ENCODE measurements at places on chromosomes 3 and 15.

DNA sequence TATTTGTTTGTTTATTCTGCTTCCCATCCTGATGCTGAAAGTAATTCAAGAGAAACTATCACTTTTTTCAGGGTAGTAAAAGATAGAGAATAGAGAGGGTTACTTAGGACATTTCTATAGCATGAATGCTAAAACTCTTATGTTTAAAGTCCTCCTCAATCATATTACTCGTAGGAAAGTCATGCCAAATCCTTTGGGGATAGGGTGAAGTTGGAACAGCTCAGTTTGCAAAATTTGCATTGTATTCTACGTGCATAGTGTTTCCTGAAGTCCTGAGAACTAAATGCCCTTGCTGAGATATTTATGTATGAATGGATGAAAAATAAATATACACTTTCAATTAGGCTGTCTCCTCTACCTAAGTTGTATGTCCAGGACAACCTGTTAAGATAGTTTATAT, 14.6 kb downstream of the PLSCR5 start:
- no peak for DNase-seq

DNA sequence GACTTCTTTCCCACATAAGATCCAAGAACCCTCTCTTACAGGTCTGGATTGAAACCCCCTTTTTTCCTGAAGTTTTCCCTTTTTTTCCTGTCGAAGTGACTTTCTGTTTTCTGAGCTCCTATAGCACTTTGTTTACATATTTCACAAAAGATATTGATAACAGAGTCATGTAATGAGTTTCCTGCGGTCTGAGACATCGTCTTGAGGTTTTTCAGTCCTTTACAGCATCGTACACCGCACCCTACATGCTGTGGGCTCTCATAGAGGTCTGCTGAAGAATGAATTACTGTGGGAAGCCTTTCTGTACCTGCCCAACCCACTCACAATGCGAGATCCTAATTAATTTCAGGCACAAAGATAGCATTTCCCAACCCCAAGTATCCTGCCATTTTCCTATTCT, 53.1 kb downstream of the MCF2L2 start:
- no peak for DNase-seq

GRCh38 chr3:146550743-146551510, 6.5 kb upstream of the PLSCR1 start:
- DNase-seq = no peak

DNA sequence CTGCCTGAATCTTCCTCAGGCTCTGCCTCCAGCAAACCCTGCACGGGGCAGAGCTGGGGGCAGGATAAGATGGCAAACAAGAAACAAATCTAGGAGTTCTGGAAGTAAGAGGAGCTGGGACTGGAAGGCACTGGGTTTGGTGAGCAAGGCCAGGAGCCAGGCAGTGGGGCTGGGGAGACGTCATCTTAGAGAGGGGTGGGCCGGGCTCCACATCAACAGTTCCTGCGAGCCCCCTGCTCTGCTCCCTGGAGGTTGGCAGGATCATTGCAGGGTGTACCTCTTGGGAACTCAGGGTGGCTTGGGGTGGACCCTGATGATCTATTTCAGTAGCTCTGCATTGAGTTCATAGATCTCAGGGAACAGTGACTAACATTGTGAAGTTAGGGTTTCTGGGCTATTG, 87.3 kb upstream of the PRR23E start:
- DNase-seq = no peak

DNA sequence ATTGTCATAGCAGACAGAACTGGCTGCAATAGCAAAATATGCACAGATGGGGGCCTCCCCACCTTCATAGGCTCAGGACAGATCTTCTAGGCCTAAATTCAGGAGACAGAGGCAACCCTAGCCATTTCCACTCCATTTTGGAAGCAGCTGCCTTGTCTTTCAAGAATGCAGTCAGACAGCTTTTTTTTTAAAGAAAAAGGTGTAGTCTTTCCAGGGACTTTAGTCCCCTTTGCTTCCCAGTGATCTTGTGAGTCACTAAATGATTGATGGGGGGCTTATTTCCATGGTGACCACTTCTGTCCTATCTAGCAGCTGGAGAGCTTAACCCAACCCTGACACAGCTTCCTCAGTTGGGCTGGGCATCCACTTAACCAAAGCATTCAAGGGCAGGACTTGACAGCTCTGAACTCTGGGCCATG, 165.9 kb downstream of the TPRG1 start:
- no peak for DNase-seq

DNA sequence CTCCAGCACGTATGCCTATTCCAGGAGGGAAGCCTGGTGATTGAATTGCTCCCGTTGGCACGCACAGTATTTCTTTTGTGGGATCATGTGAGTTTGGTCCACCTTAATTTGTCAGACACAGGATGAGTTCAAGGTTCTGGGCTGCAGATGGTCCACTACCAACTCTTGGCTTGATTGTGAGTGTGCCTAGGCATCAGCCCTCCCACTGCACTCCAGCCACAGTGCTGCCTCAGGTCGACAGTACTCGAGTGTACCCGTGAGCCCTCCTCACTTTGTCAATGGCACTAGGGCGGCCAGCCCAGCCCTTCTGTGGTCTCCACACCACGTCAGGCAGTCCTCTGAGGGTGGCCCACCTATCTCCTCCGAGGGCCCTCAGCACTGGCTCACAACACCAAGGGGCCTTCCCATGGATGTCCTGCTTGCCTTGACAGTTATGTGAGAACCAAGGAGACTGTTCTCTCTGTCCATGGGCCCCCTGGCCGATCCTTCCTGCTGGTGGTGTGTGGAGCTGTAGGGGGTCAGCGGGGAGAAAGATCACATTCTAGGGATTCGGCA, 30.2 kb downstream of the CHRD start:
- DNase-seq = no peak

DNA sequence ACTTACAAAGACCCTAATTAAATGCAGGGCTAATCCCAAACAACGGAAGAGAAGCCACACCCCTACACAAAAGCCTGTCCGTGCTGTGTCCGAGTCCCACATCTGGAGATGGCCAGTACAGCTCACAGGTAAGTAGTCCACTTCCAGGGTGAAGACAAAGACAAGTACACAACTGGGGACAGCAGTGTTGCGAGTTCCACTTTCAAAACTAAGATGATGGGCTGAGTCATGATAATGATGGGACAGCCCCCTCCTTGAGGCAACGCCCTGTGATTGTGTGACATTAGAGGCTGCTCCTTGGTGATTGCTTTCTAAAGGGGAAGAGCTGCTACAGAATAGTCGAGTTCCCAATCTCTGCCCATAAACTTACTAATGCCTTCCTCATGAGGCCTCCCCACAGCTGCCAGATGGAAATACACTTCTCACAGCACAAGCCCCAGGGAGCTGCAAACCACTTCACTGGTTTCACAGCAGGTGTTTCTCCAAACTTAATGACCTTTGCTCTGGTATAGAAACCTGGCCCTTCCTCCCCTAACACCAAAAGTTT, 27.6 kb downstream of the RFT1 start:
- no peak for DNase-seq

GRCh38 chr3:183265834-183266417, 12.9 kb downstream of the B3GNT5 start:
- DNase-seq = no peak

DNA sequence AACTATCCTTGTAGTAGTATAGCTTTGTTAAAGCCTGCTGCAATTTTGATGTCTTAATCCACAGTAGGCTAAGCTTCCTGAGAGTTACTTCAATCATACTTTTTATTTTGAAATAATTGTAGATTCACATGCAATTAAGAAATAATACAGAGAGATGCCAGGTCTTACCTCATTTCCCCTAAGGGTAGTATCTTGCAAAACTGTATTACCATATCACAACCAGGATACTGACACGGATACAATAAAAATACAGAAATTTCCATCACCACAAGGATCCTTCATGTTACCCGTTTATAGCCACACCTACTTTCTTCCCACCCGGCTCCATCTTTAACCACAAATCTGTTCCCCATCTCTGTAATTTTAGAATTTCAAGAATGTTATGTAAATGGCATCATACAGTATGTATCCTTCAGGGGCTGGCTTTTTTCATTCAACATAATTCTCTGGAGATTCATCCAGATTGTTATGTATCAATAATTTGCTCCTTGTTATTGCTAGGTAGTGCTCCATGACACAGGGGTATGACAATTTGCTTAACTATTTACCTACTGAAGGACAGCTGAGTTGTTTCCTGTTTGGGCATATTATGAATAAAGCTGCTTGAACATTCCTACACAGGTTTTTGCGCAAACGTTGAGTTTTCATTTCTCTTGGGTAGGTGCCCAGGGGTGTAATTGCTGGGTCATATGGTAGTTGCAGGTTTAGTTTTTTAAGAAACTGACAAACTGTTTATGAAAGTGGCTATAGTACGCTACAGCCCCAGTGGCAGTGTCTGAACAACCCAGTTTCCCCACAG, 21.6 kb downstream of the BDH1 start:
- DNase-seq = no peak

- DNase-seq = no peak
Measured at GRCh38 chr3:182631183-182632076, 161.9 kb upstream of the ATP11B start.

GRCh38 chr3:186630950-186631641, 9.1 kb upstream of the FETUB start:
- DNase-seq = no peak

- DNase-seq = no peak
Measured at GRCh38 chr3:196506687-196507086, 3.1 kb upstream of the RNF168 start.

- no peak for DNase-seq
Measured at GRCh38 chr3:138396752-138397410, 37.5 kb upstream of the ESYT3 start.

DNA sequence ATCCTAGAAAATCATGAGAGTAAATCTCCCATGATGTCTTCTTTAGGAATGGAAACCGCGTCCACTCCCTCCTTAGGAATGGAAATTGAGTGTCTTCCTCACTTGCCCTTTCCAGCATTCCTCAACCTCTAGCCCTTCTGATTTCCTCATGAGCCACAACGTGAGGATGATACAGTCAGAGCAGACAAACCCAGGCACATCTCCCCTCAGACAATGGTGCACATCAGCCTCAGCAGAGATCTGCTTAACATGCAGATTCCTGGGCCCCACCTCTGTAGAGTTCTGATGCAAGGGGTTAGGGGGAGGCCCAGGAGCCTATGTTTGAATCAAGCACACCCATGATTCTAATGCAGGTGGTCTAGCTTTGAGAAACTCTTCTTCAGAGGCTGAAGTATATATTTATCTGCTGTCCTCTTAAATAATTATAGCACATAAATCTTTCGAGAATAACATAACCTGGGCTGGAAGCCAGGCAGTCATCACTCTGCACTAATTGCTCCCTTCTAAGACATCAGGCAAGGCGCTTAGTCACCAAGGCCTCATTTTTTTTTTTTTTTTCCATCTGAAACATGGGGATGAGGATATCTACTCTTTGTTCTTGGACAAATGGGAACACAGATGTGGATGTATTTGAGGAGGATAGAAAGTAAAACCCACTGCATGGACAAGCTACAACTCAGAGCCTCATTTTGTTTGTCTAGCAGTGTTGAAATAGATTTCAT, 81.7 kb downstream of the PRICKLE2 start:
- no peak for DNase-seq

DNA sequence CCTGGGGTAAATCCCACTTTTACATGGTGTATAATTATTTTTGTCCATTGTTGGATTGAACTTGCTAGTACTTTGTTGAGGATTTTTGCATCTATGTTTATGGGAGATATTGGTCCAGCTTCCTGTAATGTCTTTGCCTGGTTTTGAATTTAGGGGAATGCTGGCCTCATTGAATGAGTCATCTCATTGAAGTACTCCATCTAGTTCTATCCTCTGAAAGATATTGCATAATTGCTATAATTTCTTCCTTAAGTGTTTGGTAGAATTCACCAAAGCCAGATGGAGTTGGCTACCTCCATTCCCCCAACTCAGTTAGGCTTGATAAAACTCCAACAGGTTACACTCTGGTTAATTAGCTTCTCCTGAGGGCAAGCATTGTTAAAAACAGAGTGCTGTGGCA, 237.4 kb upstream of the TGFBR2 start:
- DNase-seq = no peak

DNA sequence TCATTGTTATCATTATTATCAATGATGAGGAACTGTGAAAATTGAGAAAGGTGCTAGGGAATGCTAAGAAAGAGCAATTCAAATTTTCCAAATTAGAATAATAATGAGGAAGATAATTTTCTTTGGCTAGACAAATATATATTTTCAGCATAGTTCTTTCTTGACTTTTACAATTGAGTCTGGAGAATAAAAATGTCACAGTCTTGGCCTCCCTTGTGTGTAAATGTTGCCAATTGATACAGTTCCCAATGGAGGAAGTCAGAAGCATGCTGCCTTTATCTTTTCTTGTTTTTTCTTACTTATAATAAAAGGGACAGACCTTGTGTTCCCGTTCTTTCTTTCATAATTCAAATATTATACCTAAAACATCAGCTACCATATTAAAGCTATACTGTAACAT, 774.4 kb downstream of the SI start:
- DNase-seq = no peak

DNA sequence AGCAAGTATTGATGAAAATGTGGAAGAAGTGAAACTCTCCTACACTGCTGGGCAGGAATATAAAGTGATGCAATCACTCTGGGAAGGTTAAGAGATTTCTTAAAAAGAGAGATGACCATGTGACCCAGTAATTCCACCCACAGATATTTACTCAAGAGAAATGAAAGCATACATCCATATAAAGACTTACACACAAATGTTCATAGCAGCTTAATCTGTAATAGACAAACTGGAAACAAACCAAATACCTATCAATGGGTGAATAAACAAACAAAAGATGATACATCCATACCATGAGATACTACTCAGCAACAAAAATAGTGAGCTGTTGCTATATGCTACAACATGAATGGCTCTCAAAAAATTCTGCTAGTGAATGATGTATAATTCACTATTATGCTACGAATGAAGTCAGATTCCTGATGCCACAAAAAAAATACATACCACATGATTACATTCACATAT, 463.3 kb downstream of the MAGI1 start:
- no peak for DNase-seq

DNA sequence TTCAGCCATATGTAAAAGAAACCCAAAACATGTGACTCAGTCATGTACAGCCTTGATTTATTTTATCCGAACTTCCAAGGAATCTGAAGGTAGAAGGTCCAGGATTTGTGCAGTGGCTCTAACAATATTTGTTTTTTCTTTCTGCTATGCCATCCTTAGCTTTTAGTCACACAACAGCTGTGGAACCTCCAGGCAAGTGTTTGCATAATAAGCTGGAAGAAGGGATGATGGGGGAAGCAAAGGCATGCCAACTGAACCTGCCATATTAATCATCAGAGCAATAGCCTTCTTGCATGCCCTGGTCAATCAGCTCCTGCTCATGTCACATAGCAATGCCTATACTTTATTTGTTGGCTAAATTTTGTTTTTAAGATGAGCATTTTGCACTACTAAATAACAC, 444.7 kb upstream of the ARPP21 start:
- DNase-seq = no peak

- no peak for DNase-seq
Measured at GRCh38 chr3:190854062-190854461, 8.4 kb downstream of the GMNC start.

- no peak for DNase-seq
Measured at GRCh38 chr15:75451202-75451673, 252 bp downstream of the SIN3A start.

GRCh38 chr3:150639262-150639661, 36.1 kb downstream of the SELENOT start:
- no peak for DNase-seq
